Mesenchymal stem cell (in vitro differentiated cells and primary cell): ENCODE measurements at places on chromosomes 12 and 14.
A peak's percentile ranks its signal among the peaks of the same experiment; 100 is the strongest.

- DNase-seq = no peak
Measured at GRCh38 chr12:52439845-52440244, 5.7 kb upstream of the KRT75 start.

DNA sequence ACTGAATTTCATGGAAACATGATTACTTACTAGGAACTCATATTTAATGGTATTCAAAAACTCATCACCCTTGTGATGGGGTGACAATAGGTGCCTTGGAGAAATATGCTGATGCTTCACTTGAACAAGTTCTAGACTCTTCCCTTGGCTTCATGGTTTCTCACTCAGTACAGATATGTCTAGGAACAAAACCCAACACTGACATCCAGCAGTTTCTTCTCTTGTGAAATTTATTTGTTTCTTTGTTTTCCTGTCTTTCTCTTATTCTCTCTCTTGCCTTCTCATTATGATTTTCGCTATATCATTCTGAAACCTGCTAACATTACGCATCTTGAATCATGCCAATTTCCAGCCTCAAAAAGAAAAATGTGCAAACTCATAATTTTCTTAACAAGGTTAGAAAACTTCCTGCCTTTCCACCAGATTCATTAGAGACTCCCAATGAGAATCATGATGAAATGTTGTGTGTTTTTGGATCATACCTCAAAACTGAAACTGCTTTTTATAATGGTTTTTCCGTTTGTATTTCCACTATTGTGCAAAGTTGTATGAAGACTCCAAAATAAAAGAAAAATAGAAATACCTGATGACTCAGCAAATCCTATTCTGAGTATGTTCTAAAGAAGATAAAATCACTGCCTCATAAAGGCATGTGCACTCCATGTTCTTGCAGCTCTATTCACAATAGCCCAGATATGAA lies 1021.5 kb downstream of the TMEM121 start:
- DNase-seq = no peak

DNA sequence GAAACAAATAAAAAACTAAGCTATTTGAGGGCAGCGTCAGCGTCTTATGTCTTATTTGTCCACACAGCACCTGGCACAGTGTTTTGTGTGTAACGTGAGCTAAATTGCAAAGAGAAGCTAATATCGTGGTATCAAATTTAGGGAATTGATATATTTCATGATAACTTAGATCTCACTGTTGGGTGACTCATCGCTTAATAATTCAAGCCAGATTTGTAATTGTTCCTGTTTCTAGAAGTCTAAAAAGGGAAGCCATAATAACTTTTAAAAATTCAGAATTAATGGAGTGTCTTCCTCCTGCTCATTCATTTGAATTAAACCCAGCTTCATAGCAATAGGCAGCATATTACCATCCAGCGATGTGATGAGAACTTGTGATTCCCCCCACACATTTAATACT lies 214.7 kb downstream of the PDZRN4 start:
- no peak for DNase-seq

DNA sequence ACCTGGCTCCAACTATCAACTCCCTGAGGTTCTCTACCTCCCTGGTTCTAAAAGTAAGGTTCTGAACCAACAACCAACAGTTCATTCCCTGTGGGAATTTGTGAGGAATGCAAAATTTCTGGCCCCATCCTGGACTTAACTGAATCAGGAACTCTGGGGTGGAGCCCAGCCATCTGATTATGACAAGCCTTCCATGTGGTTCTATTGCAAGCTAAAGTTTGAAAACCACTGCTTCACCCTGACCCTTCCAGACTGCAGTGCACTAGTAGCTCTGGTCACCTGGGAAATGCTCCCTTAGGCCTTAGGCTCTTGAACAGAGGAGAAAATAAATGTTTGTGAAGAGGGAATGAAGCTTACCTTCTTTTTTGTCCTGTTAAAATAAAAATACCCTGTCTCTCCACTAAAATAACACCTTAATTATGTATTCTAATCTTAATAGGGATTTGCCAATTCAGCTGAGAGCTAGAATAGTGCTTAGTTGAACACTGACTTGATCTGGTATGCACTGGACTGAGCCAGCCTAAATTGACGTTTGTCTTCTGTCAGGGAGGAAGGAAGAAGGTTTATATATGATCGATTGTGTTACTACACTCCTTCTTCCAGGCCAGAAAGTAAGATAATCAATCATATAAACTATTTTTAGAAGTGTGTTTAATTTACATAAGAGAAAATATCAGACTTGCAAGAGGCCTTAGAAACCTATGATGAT lies 39.1 kb upstream of the DDHD1 start:
- no peak for DNase-seq

DNA sequence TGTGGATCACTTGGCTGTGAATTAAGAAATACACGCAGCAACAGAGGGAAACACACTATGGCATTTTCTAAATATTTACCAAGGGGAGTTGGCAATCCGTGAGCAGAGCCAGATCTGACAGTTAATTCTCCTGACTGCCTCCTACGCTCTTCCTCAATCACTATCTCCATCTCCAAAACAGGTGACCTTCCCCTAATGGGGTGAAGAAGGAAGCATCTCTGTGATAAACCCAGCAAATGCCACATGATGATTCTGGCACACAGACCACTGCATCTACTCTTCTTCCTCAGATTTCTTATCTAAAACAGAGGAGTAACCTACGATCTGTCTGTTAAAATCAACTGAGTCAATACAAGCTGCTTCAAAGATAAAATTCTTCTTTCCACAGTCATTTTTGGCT lies 4.4 kb downstream of the SPTB start:
- no peak for DNase-seq

DNA sequence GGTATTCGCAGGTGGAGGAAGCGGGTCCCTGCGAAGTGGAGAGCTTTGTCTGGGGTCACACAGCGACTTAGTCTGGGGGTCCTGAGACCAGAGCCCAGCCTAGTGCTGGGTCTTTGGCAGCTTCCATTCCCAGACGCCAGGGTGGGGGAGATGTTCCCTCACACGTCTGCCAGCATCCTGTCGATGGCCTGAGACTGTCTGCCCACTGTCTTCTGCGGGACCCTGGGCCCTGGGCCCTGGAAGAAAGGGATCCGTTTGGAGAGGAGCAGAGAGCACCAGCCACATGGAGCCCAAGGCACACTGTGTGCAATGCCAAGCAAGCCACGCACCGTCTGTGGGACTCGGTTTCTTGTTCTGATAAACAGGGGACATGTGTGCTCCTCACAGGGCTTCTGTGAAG lies 197.2 kb downstream of the KIF26A start:
- no peak for DNase-seq

- no peak for DNase-seq
Measured at GRCh38 chr14:66174453-66174891, 311.7 kb upstream of the CCDC196 start.

DNA sequence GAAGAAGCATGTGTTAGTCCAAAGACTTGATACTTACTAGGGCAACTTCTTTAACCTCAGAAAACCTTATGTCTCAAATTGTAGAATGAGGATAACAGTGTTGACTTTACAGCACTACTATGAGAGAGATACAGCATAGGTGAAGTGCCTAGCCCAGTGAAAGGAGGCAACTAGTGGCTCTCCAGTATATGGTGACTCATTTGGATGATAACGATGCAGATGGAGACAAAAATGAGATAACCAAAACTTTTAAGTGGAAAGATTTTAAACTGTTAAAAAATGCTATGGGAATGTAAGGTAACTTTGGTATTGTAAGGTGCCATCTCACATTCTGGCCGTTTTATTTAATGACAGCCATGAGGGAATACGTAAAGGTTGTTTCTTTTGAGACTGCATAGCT lies 2.7 kb downstream of the PHC1 start:
- no peak for DNase-seq

GRCh38 chr12:108360487-108360886 lies 21.4 kb upstream of the CMKLR1 start:
- DNase-seq = no peak

DNA sequence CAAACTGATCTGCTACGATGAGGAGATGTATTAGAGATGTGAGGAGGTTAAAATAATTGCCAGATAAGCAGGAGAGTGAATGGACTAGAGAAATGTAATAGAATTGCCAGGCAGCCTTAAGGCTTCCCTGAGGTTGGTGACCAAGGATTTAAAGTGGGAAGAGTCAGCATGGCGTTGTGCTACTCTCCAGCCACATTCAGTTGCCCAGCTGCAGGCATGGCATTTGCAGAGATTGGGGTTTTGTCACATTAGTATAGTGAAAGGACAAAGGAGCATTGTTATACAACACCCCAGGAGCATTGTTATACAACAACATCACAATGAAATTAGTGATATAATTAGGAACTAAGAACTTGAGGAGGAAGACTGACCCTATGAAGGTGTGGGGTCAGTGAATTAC lies 31.7 kb downstream of the MARK3 start:
- no peak for DNase-seq

DNA sequence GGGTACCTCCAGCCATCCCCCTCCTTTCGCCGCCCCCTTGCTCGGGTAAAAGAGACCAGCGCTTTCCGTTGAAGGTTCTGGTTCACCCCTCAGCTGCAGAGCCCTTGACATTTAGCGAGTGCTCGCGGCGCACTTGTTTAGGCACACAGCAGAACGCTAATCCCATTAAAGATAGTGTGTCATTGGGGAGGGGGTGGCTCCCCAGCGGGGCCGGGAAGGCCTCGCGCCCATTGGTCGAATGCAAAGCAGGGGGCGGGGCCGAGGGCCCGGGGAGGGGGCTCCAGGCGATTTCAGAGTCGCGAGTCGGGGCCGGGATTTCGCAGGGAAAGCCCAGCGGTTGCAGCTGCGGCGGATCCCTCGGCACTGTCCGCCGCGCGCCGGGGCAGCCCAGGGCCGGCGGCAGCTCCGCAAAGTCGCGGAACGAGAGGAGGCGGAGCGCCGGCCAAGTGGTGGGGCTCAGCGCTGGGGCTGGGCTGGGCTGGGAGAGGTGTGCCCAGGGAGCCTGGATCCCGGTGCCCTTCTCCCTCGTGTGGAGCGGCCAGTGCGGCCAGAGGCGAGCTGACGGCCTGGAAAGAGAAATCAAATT lies 122.9 kb downstream of the TSPAN9 start:
- peak; percentile 74 for DNase-seq

DNA sequence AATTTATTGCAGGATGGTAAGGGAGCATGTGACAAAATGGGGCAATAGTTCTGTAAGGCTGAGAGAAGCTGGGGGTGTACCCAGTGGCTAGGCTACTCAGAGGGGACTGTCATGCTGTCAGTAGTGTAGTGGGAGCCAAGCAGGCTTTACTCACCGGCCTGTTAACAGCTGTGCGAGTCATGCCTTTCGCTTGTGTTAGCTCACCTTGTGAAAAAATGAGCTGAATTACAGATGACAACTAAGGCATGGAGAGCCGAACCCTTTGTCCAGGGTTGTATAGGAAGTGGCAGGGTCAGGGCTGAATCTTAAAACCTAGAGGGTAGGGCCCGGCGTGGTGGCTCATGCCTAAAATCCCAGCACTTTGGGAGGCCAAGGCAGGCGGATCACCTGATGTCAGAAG lies 37.9 kb downstream of the SH2B3 start:
- DNase-seq = peak; percentile 79

DNA sequence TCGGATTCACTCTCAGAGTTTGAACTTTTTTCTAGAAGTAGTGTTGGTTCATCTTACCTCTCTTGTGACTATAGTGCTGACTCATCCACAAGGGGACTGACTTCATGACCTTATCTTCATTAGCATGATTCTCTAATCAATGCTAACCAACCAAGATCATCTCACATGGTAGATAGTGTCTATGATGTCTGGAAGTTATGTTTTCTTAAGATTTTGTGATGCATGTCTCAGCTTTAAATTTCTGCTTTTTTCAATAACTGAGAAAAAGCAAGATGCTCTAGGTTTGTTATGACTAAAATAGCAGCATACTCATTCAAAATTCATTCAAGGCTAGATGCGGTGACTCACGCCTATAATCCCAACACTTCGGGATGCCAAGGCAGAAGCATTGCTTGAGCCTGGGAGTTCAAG lies 12.3 kb upstream of the SLC35E3 start:
- DNase-seq = peak; percentile 8

DNA sequence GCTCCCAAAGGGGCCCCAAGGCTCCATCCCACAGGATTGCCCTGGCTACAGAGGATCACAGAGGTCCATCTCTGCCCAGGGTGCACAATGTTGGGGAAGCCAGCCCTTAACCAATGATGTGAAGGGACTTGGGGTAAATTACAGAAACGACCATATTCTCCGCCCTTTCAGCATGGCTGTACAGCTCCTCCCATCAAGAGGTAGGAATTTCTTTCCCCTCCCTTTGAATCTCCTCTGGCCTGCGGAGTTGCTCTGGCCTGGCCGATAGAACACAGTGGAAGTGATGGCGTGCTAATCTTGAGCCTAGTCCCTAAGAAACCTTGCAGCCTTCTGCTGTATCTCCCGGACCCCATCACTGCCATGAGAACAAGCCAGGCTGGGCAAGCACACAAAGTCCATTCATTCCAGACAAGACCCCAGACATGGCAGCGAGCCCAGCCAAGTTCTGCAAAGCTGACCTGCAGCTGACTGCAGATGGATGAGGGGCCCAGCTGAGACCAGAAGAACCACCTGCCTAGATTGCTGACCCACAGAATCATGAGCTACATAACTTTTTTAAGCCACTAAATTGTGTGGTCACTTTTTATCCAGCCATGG lies 6.9 kb upstream of the IFI27 start:
- no peak for DNase-seq

GRCh38 chr12:57993030-57993429 lies 51.7 kb downstream of the ATP23 start:
- no peak for DNase-seq

GRCh38 chr12:19940267-19940666 lies 428.1 kb upstream of the PDE3A start:
- no peak for DNase-seq

GRCh38 chr12:22100958-22101748 lies 55.1 kb downstream of the CMAS start:
- peak; percentile 77 for DNase-seq

DNA sequence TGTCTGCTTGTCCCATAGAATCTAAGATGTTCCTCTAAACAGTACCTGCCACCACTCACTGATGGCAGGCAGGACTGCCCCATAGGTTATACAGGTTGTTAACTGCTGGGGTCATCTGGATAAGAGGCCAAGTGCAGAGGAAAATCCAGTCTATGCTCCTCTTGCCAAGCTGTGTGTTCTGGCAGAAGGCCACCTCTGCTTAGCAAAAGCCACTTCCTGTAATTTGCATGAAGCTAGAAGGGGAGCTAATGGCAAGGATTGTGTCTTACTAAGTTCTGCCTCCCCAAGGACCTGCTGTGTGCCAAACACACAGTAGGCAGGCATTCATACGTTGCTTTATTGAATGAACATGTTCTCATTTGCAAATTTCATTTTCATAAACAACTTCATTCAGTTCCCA lies 445.4 kb downstream of the BCL11B start:
- no peak for DNase-seq

DNA sequence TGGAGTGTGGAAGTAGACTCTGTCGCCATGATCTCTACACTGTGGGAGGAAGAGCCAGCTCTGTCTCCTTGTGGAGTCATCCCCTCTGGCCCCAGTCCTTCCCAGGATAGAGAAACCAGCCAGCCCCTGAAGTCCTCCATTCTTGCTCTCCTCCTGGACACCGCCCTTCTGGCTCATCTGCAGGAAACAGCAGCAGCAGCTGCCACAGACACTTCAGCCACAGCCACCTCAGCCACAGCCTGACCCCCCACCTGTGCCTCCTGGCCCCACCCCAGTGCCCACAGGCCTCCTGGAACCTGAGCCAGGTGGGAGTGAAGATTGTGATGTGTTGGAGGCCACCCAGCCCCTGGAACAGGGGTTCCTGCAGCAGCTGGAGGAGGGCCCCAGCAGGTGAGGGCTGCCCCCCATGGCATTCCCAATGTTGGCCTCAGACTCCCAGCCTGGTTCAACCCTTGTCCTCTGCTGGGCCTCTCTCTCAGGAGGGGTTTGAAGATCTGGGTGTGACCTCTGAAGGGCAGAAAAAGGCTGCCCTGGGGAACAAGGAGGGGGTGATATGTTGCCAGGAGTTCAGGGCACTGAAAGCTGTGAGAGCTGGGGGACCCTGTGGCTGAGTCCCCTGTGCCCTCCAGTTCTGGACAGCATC lies 10.5 kb downstream of the PRPF40B start:
- DNase-seq = no peak
